WERI-Rb-1 (cell line): ENCODE measurements at places on chromosomes 1 and 21.

DNA sequence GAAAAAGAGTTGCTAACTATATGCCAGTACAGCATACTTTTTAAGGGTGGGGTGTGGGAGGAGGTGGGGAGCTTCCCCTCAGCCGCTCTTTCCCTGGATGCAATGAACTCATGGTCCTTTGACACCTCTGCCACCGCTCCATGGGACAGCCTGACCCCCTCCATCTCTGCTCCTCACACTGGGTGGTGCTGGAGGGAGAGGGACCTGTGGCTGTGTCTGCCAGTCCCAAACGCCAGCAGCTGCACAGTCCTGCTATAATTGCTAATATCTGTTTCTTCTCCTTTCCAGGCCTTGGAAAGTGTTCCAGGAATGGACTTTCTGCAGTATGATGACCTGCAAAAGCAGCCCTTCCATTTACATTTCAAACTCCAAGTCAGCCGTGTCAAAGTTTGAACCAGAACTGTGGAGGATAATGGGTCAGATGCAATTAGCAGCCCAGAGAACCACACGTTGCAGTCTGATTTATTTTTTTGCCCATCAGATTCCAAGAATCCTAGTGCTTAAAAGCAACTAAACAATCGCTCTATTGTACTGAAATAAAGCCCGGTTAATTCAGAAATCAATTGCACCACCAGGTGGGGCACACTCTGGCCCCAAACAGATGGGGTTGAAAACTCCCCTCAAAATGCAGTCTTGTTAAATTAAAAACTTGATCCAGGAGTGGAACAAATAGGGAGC is 160.7 kb upstream of the LMO4 start:
- DNase-seq, result no peak

DNA sequence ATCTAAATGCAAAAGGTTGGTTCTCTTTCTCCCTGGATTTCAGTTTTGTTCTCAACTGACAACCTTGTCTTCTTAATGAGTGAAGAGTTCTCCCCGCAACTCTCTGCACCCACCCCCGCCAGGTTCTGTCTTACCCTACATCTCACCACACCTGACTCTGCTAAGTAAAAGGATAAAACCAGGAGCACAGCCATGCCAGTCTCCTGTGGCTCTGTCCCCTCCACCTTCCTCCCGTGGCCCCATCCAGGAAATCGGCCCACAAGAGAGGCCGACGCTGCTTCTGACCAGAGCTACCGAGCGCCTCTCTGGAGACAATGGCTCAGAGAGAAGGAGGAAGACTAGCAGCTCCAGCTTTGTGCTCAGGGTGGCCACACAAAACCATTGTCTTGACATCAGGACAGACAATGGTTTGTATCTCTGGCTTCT is 72.2 kb downstream of the PLEKHA6 start:
- DNase-seq, result no peak

GRCh38 chr1:206506405-206507283 is 687 bp upstream of the RASSF5 start:
- DNase-seq, result no peak

DNA sequence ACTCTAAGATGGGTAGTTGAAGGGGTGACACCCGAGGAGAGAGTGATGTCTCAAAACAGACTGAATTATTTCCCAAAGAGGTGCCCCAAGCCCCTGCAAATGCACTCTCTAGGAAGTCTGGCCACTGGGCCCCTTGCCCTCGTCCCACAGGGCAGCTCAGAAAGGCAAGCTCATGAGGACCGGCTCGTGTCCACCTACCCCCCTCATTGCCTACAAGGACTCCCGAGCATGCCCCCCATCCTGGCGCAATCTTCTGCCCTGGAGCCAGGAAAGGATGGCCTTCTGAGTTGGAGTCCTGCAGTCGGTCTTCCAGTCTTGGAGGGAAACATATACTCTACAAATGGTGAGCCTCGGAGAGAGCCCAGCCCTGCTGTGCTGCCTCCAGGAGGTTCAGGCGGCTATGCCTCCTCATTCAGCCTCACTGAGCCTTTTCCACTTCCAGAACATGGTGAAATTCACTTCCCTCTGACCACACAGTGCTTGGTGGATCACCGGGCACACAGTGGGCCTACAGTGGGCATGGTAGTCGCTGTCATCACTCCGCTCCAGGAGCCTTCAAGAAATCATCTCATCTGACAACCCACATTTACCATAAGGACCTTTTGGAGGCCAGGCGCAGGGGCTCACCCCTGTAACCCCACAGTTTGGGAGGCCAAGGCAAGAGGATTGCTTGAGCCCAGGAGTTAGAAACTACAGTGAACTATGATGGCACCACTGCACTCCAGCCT is 5.8 kb upstream of the WNT3A start:
- no peak for DNase-seq
